Activated CD4-positive, alpha-beta memory T cell treated with anti-CD3 and anti-CD28 coated beads for 36 hours (primary cell): ENCODE measurements at places on chromosomes 1 and 21.

DNA sequence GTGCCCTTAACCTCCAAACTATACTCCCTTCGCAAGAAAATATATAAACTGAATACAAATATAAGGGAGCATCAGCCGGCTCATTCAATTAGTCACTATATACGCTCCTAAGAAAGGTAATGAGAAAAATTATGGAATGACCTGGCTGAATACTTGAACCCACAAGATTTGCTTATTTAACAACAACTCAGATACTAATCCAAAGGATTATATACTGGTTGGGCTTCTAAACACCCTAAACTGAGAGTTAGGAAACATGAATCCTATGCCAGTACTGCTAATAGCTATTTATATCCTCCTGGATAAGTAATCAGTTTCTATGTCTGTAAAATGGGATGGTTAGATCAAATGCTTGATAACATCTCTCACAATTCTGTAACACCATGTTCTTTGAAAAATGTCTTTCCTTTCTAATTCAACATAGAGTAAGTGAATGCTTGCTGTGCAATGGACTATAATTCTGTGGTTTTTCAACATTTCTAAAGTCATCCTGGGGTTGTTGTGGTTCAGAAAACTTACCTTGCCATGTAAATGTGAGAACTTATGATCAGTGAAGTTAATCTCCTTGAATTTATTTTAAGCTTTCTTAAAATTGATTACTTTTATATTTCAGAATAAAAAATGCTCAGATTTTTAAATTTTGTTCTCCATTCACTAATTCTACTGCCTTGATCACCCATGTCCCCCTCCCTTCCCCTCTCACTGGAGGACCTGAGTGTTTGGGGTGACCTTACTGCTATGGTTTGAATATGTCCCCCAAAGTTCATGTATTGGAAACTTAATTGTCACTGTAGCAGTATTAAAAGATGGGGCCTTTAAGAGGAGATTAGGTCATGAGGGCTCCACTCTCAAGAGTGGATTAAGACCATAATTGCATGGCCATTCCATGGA, 14.5 kb downstream of the DUSP10 start:
- H3K4me1 ChIP-seq: peaks cover 80% of the 10 kb centered on the region
- H3K4me3 ChIP-seq: no peak overlapping the region
- DNase-seq: no peak
- H3K27me3 ChIP-seq: no peaks in the 10 kb centered on the region

GRCh38 chr1:155091071-155092051, 12.7 kb downstream of the EFNA3 start:
- H3K4me3 ChIP-seq: no peak overlapping the region
- peak; percentile 87 for DNase-seq
- H3K27me3 ChIP-seq: peaks cover 8% of the 10 kb centered on the region
- no peaks in the 10 kb centered on the region for H3K36me3 ChIP-seq

GRCh38 chr1:99727575-99728185, 38.8 kb downstream of the FRRS1 start:
- no peak overlapping the region for H3K4me3 ChIP-seq
- peaks cover 3% of the 10 kb centered on the region for H3K4me1 ChIP-seq
- no peak overlapping the region for H3K27ac ChIP-seq
- no peak for DNase-seq
- no peaks in the 10 kb centered on the region for H3K36me3 ChIP-seq

DNA sequence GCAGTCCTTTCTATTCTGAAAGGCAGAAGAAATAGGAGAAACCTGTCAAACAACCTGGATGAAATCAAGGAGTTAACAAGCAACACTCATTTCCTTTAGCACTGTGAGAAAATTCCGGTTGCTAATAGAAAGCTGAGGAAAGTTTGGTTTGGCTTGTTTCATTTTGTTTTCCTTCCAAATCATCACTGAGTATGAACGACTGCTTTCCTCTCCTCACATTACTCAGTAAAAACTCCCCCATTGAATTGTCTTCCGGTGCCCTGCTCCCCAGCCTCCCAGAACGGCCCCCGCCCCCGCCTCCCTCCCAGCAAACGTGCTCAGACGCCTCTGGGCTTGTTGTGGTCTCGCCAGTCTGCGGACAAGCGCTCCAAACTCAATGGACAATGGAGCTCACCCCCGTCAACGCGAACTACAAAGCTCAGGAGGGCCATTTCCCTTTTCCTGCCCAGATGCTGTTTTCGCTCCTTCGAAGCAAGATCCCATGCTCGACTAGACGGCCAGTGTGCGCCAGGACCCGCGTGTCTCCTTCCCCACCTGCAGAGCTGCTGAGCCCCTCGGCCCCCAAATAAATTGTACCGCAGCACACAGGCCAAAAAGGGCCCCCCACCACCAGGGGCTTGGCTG, 747 bp downstream of the STX6 start:
- peak; percentile 84 for DNase-seq
- peaks cover 37% of the 10 kb centered on the region for H3K4me1 ChIP-seq
- H3K4me3 ChIP-seq: peak overlapping the region; percentile 94
- peaks cover 18% of the 10 kb centered on the region for H3K36me3 ChIP-seq

DNA sequence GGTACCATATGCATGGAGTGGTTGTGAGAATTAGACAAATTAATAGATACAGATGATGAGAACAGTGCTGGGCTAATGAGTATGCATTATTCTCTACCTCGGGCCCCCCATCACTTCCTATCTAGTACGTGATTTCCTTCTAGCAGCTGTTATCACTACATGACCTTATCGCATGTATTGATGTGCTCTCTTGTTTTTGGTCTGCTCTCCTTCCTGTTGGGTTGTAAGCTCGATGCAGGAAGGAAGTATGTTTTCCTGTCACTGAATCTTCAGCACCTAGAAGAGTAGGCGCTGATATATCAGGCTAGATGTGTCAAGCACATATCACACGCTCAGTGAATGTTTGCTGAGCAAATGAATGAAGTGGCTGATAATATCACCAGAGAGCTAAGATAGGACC, 43.9 kb upstream of the IFNAR2 start:
- DNase-seq: no peak
- H3K36me3 ChIP-seq: no peaks in the 10 kb centered on the region
- no peak overlapping the region for H3K4me3 ChIP-seq
- H3K4me1 ChIP-seq: peaks cover 39% of the 10 kb centered on the region
- peak overlapping the region; percentile 57 for H3K27ac ChIP-seq

DNA sequence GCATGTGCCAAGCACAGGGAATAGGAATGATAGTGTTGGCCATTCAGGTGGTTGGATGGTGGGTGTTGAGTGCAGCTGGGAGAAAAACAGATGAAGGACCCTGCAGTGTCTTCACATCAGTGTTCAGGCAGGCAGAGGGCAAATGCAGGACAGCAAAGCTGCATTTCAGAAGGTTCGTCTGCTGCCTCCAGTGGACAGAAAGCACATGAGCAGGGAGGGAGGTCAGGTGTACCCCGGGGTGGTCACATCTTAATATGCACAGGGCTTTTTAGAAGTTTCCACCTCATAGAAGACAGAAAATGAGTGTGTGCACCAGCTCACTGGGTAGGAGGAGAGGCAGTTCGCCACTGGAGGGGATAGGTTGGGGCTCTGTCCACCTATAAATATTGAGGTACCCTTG, 184.9 kb downstream of the SLC35F3 start:
- no peak overlapping the region for H3K27ac ChIP-seq
- H3K36me3 ChIP-seq: no peaks in the 10 kb centered on the region
- H3K27me3 ChIP-seq: peaks cover 22% of the 10 kb centered on the region
- no peak for DNase-seq
- no peak overlapping the region for H3K4me3 ChIP-seq
